ENCODE measurements at places on chromosomes 3 and 15.

- DNase-seq = no peak
Observed at GRCh38 chr15:49964551-49964950, 154.5 kb downstream of the ATP8B4 start.

GRCh38 chr3:52056521-52056967 is at the start of gene DUSP7:
Gene DUSP7 (minus strand): TSS chr3:52056571. CDS start chr3:52056366, 205 bp downstream.
- DNase-seq = peak; percentile 76

GRCh38 chr15:90981681-90982080 is 12.7 kb downstream of the PRC1 start:
- DNase-seq = no peak

DNA sequence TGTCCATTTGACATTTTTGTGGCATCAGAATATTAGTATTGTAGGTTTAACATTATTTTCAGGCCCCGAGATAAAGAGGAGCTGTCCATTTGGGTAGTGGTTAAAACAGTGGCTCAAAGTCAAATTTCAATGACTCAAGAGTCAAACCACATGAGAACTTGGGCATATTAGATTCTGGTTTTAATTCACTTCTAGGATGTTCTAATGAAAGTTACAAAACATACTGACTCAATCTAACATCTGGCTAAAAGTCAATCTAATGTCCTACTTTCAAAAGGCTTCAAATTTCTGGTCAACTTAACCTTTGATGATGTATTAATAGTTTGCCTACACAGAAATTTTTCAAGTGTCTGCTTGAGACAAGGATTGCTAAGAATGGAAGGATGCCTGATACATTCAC is 112.4 kb downstream of the ABI3BP start:
- DNase-seq = no peak

GRCh38 chr3:52120556-52121463 is 33.4 kb downstream of the POC1A start:
- no peak for DNase-seq

DNA sequence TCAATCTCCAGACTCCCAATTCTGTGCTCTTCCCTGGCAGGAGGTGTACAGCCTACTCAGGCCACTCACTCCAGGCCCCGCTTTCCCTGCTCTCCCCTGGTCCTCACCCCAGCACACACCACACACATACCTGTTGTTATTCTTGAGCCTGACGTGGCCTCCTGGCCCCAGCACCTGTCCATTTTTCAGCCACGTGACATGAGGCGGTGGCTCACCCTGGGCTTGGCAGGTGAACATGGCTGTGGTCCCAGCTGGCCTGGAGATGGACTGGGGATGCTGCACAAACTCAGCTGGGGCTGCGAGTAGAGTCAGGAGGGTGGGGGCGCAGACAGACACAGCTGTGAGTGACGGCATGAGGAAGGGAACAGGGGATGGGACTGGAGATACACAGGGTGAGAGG is 27.3 kb downstream of the RNU5B-1 start:
- DNase-seq = no peak

DNA sequence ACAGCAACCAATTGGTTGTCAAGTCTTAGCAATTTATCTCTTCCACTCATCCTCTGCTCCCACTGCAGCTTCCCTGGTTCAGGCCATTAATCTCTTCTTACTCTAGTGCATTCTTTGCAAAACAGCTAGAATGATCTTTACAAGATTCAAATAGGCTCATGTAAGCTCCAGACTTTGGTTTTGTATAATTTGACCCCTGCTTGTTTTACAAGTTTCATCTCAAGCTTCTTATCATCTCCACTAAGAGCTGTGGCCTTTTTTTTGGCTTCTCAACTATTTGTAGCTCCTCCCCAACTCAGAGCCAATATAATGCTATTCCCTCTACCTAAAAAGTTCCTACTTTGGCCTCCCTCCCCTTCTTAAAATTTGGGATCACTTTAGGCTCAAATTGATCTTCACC is 121.8 kb downstream of the GOLIM4 start:
- no peak for DNase-seq

DNA sequence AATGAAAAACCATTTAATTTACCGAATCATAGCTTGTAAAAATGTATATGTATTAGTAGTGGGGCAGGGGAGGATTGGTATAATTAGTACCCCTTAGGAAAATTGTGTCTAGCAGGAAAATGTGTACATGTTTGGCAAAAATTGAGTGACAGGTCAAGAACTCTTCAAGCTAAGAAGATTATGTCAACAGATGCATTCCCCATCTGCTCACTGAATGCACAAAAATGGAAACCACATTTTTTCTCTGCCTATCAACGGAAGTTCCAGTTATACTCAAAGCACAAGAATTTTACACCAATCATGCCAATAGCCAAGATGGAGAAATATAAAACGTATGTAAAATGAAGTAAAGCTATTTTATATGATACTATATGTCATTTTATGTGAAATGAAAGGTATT is 377.8 kb downstream of the KCNH8 start:
- no peak for DNase-seq

- no peak for DNase-seq
Observed at GRCh38 chr3:11622586-11623550, 20.8 kb downstream of the VGLL4 start.

DNA sequence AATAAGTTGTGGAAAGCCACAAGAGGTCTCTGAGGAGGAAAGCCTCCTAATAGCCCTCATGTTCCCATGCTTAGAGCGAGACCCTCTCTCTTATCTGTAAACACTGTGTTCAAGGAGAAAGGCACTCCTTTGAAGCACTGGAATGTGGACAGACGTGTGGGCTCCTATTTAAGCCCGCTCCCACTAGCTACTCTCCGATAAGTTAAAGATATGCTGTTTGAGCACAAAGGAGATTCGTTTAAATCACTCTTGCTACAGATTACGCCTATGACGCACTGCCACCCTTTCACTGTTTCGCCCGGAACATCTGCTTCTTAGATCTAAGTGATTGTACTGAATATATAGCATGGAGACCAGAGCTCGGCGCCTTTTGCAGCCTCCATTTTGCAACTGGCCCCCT is 57.8 kb upstream of the FAM3D start:
- no peak for DNase-seq

GRCh38 chr3:86914670-86915069 is 76.3 kb downstream of the VGLL3 start:
- no peak for DNase-seq

DNA sequence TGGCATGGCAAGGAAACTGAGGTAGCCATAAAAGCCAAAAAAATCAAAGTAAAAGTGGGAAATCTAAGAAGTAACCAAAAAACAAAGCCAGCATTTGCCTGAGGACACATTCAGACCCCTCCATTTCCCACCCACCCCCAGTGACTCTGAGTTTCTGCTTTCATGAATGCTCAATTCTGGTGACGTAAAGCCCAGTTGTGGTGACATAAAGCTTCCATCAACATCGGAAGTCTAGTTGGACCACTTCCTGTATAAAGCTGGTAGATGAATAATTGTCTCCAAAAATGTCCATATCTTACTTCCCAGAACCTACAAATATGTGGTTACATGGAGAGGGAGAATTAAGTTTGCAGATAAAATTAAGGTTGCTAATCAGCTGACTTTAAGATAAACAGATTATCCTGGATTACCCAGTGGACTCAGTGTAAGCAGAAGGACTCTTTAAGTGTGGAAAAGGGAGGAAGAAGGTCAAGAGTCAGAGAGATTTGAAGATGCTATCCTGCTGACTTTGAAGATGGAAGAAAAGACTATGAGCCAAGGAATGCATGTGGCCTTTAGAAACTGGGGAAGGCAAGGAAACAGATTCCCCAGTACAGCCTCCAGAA is 62.0 kb upstream of the ST3GAL6 start:
- DNase-seq = no peak

DNA sequence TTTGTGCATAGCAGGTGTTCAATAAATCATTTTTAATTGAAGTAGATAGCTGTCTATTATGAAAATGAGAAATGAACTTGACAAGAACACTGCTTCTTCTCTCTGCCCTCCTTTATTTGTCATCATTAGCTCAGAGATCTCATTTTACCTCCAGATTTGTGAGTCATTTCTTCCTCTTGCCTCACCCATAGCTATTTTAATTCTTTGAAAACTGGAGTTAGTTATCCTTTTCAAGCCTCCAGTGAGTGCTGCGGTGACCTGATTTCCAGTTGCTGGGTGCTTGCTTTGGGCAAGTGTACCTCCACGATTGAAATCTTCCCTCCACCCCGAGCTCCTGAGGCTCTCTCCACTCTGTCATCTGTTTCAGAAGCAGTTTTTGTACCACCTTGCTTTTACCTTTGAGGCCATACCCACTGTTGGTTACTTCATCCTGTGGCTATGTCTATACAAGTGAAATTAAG is 114.6 kb downstream of the NFKBIZ start:
- peak; percentile 46 for DNase-seq

GRCh38 chr3:76387000-76387399 is 601.7 kb upstream of the ZNF717 start:
- no peak for DNase-seq

- DNase-seq = no peak
Observed at GRCh38 chr3:191397771-191398170, 63.2 kb upstream of the PYDC2 start.

- DNase-seq = no peak
Observed at GRCh38 chr3:134373271-134374104, 759 bp downstream of the AMOTL2 start.

DNA sequence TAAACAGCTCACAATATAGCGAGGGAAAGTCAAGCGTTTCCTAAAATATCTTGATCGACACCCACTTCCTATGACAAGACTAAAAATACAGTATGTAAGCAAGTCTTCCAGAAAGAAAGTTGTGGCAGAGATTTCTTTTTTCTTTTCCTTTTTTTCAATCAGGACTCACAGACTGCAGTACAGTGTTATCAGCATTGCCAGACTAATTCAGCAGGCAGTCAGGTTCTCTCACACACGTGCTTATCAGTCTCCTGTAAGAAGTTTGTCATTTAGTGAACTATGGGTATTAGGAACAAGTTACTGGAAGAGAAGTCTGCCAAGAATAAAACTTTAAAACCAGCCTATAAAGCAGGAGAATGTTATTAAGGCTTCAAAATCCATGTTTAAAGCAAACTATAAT is 32.8 kb upstream of the ZNF385D start:
- no peak for DNase-seq

DNA sequence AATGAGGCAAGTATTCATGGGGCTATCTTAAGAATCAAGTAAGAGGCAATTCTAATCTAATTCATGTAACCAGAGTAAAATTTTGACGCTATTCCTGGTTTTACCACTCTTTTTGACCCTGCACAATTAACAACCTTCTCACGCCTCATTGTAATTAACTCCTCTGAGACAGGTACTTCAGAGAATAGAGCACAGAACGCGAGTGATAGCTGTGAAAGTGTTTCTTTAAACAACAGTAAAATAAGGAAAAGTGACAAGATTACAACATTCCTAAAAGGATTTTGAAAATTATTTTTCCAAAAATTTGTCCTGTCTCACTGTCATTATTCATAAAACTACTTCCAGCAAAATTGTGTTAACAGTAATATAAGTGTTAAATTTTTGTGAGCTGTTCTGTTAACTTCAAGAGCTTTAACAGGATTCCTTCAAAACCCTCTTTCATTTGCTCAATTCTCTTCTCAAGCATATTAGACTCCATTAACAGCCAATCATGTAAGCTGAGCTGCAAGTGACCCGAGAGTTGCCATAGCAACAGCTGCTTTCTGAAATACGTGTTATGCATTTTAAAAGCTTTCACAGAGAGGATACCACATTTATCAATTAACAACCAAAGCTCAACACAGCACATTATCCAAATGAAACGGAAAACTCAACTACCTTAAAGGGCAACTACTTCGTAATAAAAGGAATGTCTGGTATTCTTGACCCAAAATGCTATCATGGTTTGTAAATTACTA is 93.1 kb downstream of the STAG1 start:
- no peak for DNase-seq

- DNase-seq = no peak
Observed at GRCh38 chr3:126252373-126252772, 72.0 kb upstream of the ALDH1L1 start.

GRCh38 chr3:186444974-186445373 is 82.9 kb upstream of the DGKG start:
- DNase-seq = no peak

DNA sequence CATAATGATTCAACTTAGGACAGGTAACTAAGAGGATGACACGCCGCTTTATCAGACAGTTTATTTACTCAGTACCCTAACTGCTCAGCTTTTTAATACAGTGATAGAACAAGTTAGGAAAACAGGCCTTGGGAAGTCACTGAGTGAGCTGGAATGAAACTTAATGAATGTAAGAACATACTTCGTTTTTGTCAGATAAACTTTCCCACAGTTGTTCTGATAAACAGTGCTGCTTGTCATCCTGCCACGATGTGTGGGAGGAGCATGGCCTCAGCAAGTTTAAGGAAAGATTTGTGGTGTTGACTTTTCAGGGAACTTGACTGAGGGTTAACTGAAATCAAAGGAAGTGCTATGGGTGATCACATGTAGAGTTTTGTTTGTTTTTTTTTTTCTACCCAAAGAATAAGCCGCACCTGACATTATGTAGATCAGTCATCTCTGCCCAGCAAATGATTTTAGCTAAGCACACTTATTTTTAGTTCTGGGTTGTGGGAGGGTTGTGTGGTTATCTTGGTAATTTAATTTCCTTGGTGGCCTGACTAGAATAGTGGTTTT is 5.6 kb upstream of the P2RY14 start:
- DNase-seq = peak; percentile 22

- DNase-seq = no peak
Observed at GRCh38 chr3:67683522-67683921, 29.1 kb upstream of the SUCLG2 start.

- no peak for DNase-seq
Observed at GRCh38 chr3:98966862-98967546, 65.5 kb upstream of the DCBLD2 start.

GRCh38 chr3:59319442-59319841 is 269.6 kb upstream of the CFAP20DC start:
- no peak for DNase-seq

DNA sequence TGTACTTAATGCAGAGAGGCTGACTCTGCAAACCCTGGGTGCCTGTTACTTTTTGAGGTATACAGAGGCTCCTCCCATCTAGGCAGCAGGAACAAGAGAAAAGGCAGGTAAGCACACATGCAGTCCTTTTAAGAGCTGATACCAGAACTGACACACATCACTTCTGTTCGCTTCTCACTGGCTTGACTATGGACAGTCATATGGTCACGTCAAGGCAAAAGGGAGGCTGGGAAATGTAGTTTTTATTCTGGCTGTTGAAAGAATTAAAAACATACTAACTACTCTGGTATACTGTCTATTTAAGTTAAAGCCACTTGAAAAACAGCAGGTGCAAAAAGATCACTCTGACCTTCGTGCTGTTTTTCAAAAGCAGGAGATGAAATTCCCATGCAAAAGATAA is 218.3 kb downstream of the CTNNB1 start:
- DNase-seq = no peak

DNA sequence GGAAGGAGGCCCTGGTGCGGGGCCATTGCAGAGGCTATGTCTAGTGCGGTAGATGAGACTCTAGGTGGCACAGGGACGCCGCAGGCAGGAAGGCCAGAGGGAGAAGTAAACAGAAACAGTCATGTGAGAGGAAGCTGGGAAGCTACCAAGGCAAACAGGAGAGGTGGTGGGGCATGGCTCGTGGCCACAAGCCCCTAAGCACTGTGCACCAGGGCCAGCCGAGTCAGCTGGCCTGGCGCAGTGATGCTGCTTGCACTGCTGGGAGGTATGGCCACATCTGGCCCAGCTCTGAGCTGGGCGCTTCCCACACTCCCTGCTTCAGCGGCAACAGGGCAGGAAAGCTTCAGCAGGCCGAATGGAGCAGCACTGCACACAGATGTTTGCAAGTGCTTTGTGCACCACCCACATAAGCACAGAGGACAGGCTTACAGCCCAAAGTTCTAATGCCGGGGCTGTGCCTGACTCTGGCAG is 76.6 kb downstream of the SRGAP3 start:
- DNase-seq = no peak
